Activated naive CD8-positive, alpha-beta T cell treated with anti-CD3 and anti-CD28 coated beads, Interleukin-2, amount 10 ng/mL, durations not matched to agents 7 days and 5 days (primary cell): ENCODE measurements at places on chromosomes 4 and X. TPM values are rescaled to one million over a fixed set of nuclear protein-coding genes. Genes with fewer than 3 reads are reported as not detected.

- DNase-seq: no peak
Observed at GRCh38 chrX:106954041-106954440, 33.8 kb downstream of the CLDN2 start.

DNA sequence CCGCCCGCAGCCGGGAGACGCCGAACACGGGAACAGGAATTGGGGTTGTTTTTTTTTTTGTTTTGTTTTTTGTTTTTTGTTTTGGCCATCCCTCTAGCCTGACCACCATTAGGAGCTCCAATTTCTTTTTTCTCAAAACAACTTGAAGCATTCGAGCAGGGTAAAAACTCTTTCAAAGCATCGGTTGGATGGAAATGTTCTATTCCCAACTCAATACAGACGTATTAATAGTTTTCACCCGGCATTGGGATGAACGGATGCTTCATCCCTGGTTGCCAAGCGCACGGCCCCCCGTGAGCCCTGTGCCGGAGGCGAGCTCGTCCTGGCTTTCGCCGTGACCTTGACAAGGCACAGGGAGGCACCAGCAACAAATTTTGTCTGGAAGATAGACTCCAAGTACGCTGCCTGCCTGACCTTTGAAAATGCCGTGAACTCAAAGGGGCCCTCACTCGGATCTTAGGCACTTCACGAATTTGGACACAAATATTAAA lies 352 bp upstream of the MAP3K15 start:
- no peak for DNase-seq

DNA sequence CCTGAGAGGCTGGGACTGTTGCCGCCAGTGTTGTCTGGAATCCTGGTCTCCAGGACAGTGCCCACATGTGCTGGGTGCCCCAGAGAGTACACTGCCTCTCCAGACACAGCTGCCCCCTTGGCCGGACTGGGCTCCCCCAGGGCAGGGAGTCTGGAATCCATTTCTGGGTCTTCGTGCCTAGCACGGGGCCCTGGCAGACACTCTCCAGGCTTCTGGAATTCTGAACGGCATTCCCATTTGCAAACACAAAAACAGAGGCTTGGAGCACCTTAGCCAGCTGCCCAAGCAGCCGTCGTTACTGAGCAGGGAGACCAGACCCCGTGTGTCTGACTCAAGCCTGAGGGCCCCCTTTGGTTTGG lies 20.8 kb downstream of the HMX1 start:
- DNase-seq: no peak

GRCh38 chrX:119492463-119492862 lies 24.2 kb downstream of the SLC25A5 start:
- no peak for DNase-seq

GRCh38 chr4:92064574-92064973 lies 239.2 kb upstream of the GRID2 start:
- no peak for DNase-seq

DNA sequence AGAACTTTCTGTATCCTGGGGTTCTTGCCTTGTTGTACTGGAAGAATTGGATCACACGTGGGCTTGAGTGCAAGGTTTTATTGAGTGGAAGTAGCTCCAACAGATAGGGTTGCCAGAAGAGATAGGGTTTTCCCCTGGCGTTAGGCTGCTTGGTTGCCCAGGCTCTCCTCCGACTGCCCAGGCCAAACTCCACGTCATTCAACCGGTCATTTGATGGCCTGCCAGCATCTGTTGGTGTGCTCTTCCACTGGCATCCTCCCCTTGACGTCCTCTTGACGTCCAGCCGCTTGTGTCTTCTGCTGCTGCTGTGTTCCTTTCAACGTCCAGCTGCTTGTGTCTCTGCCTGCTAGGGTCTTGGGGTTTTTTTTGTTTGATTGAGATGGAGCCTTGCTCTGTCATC lies 340.3 kb upstream of the ZCCHC13 start:
- DNase-seq: no peak

DNA sequence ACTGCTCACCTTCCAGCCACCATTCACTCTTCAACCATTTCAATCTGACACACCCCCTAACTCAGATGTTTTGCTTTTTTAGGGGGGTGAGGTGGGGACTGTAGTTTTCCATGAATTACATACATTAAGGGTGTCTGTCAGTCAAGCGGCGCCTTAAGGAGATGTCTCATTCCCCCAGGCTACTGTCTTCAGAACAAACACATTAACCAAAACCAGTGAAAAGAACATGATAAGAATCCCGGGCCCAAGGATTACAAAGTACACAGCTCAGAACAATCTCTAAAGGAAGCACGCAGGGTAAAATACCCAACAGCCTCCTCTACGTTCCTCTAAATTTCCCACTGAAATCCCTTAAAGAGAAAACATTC lies 62.5 kb upstream of the IRF2 start:
- no peak for DNase-seq

Gene AMTN
- total RNA-seq: not detected

Gene ETFDH
- 19.1 TPM for total RNA-seq

- no peak for DNase-seq
Observed at GRCh38 chrX:98065151-98065550, 1181.4 kb downstream of the RPA4 start.

Gene PRDM5
- total RNA-seq: 0.26 TPM

GRCh38 chr4:32172086-32172485 lies 1451.9 kb downstream of the PCDH7 start:
- DNase-seq: no peak

Gene POF1B
- not detected for total RNA-seq
